ENCODE measurements at places on chromosomes 6 and 20.

- DNase-seq, result no peak
Measured at GRCh38 chr20:8215361-8215781, 83.3 kb downstream of the PLCB1 start.

DNA sequence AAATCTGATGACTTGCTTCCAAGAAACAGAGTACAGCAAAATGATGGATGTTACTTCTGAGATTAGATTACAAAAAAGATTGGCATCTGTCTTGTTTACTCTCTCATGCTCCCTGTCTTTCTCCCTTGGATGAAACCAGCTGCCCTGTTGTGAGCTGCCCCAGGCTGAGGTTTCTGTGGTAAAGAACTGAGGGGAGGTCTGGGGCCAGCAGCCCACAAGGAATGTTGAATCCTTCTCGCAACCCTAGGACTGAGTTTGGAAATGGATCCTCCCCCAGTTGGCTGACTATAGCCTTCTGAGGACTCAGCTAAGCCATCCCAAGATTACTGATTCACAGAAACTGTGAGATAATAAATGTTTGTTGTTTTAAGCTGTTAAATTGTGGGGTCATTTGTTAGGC lies 5.6 kb upstream of the HECA start:
- DNase-seq, result no peak

DNA sequence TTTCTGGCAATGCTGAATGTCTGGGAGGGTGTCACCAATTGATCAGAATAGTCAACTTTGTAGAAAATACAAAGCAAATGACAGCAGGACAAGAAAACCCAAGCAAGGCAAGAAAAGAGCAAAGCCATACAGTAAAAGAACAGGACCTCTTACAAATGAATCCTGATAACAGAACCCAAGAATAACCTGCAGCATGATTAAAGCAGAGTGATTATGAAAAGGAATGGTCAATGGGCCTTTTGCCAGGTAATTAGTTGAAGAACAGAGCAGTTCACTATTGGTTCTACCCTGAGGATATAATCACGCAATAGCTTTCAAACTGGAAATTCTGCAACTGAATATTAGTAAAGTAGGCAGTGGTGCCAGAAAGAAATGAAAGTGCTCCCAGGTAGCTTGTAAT lies 319.8 kb downstream of the FRK start:
- DNase-seq, result no peak

DNA sequence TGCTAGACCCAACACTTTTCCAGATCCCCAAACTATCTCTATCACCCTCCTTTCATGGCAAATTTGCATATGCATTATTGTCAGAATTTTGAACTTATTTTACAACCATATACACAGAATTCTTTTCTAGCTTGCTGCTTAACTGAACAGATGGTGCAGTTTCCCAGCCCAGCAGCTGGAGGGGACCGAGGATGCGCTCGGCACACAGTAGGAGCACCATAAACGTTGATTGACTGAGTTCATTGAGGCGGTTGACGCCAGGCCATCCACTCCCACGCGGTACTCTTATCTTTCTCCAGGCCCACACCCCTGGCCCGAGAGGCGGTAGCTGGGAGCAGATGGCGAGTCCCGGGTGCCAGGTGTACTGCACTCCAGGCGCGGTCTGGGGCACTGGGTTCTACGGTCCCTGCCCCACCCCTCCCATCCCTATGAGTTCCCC lies 6.8 kb upstream of the SOX4 start:
- no peak for DNase-seq

DNA sequence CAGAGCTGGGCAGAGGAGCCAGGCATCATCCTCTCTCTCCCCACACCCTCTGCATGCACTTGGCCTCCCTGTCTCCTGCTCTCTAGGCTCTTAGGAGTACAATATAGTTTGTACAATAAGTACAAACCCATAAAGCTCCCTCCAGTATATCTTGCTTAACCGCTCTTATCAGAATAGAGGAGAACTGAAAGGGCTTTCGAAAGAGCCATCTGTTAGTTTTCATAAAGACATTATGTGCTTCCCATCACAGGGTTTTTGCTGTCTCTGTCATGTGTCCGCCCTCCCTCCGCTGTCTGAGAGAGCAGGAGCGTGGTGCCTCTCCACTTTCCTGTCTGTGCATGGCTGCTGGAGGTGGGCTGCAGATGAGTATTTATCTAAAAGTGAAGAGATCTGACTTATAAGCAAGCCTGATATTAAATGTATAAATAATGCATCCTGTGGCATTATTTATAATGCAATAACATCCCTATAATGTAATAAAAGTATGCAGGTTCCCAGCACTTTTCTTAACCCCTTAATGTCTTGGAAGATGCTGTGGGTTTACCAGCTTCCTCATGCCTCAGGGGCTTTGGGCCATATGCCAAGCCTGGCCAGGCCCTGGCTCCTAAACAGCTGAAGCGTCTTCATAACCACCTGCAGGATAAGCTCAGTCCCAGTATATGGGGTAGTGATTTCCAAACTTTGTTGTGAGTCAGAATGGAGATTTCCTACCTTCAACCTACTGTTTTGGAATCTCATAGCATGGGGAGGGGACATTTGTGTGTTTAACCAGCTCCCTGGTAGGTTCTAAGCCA lies 297.1 kb downstream of the DHX35 start:
- DNase-seq, result no peak

DNA sequence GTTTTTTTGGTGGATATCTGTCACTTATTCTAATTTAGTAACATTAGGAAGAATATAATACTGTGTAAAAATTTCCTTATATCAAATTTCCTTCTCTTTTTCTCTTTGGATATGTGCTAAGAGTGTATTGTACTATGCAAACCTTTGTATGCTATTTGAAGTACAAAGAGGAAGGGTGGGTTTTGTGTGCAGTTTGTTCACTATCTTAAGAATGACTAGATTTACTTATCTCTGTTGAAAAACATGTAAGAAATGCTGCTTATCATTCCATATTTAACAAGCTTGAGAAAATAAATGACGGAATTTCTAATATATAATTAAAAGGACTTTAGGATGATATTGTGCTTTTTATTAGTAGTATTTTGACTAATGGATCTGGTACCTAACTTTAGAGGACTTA lies 13.1 kb downstream of the CD2AP start:
- DNase-seq, result no peak

DNA sequence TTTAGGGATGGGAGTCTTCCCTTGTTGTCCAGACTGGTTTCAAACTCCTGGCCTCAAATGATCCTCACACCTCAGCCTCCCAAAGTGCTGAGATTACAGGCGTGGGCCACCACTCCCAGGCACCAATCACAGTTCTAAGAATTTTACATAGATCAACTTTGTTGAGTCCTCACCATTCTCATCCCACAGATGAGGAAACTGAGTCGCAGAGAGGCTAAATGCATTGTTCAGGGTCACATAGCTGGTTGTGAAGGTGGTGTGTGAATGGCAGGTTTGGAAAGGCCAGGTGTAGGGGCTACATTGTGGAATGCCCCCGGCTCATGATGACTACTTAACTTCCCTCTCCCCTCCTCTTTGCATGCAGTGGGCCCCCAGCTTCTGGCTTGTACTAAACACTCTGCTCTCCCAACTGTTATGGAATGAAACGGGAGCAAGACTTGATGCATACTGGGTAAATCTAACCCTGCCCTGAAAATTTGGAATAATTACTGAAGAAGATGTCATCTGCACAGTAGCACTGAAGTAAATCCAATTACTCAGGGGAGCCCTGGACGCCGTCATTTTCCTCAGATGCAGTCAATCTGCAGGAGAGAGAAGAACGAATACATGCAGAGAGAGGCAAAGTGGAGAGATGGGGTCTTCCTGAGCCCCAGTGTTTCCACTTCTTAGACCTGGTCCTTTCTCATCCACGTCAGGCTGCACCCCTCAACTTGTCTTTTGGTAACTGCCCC lies 102.3 kb upstream of the ZNF217 start:
- DNase-seq, result no peak

DNA sequence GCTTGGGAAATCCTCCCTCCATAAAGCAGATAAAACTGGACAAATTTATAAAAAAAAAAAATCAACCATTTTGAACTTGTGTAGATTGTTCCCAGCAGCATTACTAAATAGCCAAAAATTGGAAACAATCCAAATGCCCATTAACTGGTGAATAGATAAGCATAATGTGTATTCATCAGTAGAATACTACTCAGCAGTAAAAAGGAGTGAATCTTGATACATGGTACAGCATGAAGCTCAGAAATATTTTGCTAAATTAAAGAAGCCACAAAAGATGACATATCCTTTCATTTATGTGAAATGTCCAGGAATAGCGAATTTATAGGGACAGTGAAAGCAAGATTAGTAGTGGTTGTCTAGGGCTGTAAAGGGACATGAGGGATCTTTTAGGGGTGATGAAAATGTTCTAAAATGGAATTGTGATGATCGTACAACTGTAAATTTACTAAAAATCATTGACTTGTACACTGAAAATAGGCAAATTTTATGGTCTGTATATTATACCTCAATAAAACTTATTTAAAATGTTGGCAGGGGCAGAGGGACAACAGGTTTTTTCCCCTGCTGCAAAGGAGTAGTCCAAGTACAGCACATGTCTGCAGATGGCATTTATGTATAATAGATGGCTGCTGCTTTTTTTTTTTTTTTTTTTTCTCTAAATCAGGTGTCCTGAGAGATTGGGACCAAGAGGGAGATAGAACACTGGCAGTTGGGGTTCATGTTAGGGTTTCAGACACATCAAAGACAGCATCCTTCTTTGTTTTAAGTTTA lies 59.5 kb downstream of the CBFA2T2 start:
- DNase-seq, result no peak

- DNase-seq, result no peak
Measured at GRCh38 chr6:64504503-64504902, 868.9 kb downstream of the PHF3 start.

DNA sequence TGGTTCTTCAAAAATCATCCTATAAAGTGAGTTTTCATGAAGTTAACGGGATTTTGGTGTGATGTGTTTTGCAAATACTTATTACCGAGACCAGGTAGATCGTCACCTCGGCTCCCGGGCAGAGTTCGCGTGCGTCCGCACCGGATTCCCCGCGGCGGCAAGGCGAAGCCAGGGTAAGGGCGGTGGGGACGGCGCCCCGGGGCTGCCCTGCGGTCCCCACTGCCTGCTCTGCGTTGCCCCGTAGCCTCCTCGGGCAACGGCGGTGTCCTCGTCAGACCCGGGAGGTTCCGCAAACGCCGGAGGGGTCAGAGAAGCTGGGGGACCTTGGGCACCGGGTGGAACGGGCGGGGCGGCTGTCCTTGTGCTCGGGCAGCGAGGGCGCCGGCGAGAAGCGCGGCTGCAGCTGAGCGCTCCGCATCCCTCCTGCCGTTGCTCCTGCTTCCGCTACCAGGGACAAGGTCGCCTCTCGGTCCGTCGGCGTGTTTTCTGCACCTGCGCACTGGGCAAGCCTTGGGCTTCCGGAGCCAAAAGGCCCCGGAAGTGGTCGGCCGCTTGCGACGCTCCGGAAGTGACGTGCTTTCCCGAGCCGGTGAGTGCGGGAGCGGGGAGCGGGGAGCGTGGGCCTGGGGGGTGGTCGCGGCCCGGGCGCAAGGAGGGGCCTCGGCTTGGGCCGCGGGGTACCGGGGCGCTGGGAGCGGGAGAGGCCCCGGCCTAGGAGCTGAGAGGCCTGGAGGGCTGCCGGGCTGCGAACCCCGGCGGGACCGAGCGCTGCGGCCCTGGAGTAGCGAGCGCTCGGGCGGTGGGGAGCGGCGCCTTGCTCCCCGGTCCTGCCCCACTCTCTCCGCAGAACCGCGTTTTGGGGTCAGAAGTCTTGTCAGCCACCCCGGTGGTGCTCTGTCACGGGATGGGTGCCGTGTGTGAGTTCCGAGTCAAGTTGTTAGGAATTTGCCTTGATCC lies at the start of gene MTG2:
MTG2 (plus strand) TSS at position 560 of the 957 bp plus-strand sequence. CDS start 10,393 bp downstream, outside the sequence.
- peak; percentile 99 for DNase-seq

DNA sequence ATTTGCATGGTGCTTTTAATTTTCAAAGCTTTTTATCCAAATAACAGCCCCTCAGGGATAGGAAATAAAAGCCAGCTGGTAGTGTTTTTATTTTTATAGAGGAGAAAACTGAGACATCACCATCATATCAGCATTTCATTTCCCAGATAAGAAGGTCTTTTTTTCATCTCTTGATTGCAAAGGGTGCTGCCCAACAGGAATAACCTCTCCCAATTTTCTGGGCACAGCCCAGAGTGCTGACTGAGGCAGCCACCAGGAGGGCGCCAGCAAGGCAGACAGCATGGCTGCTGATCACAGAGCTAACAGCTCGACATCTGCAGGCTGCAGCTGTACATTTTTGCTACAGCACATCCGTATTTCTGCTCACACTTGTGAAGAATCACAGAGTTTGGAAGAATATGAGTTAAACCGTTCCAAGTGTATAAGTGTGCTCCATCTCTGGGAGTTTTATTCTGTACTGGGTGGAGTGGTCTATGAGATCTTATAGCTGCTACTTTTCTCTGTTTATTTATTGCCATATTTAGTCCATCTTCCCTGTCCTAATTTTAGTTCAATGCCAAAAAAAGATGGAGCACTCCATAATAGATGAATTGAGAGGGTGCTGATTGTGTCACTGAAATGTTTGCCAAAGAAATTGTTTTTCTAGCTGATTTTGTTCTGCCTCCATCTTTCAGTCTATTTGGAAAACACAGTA lies 85.5 kb upstream of the C20orf144 start:
- DNase-seq, result no peak

- no peak for DNase-seq
Measured at GRCh38 chr6:157711060-157711459, 112.0 kb upstream of the SNX9 start.

- no peak for DNase-seq
Measured at GRCh38 chr6:7828124-7828523, 82.5 kb downstream of the TXNDC5 start.

DNA sequence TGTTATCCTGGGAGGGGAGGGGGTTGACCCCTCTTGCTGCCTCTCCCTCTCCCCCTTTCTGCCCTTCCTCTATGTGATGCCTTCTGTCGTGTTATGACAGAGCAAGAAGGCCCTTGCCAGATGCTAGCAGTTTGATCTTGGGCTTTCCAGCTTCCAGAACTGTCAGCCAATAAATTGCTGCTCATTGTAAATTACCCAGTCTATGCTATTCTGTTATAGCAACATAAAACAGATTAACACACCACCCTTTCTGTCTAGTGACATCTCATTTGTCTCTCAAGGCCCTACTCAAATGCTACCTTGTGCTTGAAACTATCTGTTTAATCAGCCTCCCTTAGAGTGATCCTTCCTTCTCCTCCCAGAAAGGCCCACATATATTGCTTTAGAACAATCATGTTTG lies 16.4 kb upstream of the MAP3K4 start:
- DNase-seq, result no peak

- DNase-seq, result no peak
Measured at GRCh38 chr6:33684983-33685382, 26.5 kb downstream of the UQCC2 start.

- DNase-seq, result no peak
Measured at GRCh38 chr6:110980227-110980626, 1.6 kb upstream of the RPF2 start.

Data from aorta (tissue), 5 donors.